ENCODE measurements at places on chromosomes 6 and 20. TPM values are rescaled to one million over a fixed set of nuclear protein-coding genes. Genes with fewer than 3 reads are reported as not detected.

GRCh38 chr6:137729866-137730629 lies 137.0 kb upstream of the TNFAIP3 start:
- no peaks in the 10 kb centered on the region for H3K27me3 ChIP-seq
- no peak overlapping the region for H3K27ac ChIP-seq
- DNase-seq = no peak
- no peak overlapping the region for H3K4me3 ChIP-seq
- H3K4me1 ChIP-seq = peaks cover 38% of the 10 kb centered on the region

GRCh38 chr6:122184401-122184827 lies 215.0 kb upstream of the HSF2 start:
- no peaks in the 10 kb centered on the region for H3K36me3 ChIP-seq
- no peak overlapping the region for H3K27ac ChIP-seq
- no peak overlapping the region for H3K4me3 ChIP-seq
- no peak for DNase-seq

DNA sequence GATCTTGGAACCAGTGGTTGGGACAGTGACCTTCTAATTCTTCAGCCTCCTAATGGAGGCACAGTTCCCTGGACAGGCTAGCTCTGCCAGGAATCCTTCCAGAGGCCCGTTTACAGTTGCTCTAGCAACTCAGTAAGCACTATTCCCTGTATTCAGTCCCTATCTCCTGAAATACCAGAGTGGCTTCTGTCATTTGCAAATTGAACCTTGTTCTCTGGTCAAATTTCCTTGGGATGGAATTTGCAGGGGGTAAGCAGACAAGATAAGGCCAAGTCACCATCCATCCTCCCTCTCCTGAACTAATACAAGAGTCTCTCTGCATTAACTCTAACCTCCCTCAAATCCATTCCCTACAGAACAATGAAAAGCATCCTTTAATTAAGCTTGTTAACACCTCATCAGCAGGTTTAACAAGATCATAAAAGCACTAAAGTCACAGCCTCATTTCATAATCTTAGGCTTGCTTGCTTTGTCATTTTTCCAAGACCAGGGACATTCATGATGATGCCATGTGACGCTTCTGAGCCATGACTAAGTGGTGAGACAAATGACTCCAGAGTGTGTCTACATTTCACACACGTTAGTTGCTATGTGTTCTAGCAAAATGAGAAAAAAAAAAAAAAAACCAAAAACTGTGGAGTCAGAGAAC lies 37.1 kb downstream of the SLC22A23 start:
- no peaks in the 10 kb centered on the region for H3K36me3 ChIP-seq
- H3K27ac ChIP-seq = no peak overlapping the region
- H3K4me1 ChIP-seq = no peaks in the 10 kb centered on the region
- H3K4me3 ChIP-seq = no peak overlapping the region
- H3K27me3 ChIP-seq = no peaks in the 10 kb centered on the region
- no peak for DNase-seq

DNA sequence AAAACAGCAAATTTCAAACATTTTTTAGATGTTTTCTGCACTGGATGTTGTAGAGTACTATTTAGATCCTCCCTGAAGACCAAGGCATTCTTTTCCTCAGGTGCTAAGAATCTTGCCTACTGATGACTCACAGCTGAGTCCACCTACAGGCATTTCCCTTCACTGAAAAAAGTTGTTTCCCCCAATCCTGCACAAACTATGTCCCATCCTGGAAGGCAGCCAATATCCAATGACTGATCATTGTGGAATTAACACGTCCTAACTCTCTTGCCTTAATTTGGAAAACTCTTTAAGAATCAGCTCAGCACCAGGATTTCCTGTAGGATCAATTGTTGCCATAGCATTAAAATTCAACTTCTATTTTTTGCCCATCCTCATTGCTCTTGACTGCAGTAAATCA lies 268.4 kb upstream of the IRAK1BP1 start:
- H3K27me3 ChIP-seq = peaks cover 3% of the 10 kb centered on the region
- no peaks in the 10 kb centered on the region for H3K36me3 ChIP-seq
- H3K4me3 ChIP-seq = no peak overlapping the region
- H3K4me1 ChIP-seq = no peaks in the 10 kb centered on the region
- no peak overlapping the region for H3K27ac ChIP-seq

Gene C20orf141
- not detected for total RNA-seq

GRCh38 chr20:13277663-13278295 lies 56.7 kb downstream of the ISM1 start:
- H3K27me3 ChIP-seq = peaks cover 5% of the 10 kb centered on the region
- peaks cover 7% of the 10 kb centered on the region for H3K4me1 ChIP-seq
- no peak for DNase-seq
- no peaks in the 10 kb centered on the region for H3K36me3 ChIP-seq
- no peak overlapping the region for H3K27ac ChIP-seq

Data from SJCRH30 (cell line).